ENCODE measurements at places on chromosomes 16 and 17. TPM values are rescaled to one million over a fixed set of nuclear protein-coding genes. Genes with fewer than 3 reads are reported as not detected.

GRCh38 chr16:70694088-70694867 is 8.4 kb upstream of the MTSS2 start:
- no peak for DNase-seq

DNA sequence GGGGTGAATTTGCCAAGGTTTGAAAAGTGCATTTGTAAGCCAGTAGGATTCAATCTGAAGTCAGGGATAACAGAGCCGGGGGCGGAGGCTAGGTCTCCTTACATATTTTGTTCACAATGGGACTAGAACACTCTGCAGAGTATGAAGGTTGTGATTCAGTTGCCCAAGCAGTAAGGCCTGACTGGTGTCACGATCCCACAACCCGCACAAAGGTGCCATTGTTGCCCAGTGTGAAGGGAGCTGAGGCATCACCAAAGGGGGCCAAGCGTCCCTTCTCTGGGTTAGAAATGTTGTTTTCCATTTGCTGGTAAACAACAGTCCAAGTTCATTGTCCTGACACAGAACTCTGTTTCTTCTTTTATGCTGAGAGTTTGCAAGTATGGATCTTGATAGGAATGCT is 471.8 kb downstream of the MAF start:
- no peak for DNase-seq

ZNF646 gene
- total RNA-seq: 32.4 TPM

GRCh38 chr16:56836410-56837230 is 28.4 kb upstream of the SLC12A3 start:
- DNase-seq: no peak

DNA sequence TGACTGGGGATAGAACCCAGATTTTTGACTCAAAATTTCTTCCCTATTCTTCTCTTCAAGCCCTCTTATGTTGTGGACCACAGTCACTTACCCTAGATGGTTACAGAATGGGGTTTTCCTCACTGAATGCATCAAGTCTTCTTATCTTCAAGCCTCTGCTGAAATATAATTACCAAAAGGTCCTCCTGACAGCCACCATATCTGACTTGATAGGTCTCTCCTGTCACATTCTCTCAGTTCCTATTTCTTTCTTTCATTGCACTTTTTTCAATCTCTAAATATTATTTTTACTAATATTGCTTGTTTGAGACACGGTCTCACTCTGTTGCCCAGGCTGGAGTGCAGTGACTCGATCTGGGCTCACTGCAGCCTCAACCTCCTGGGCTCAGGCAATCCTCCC is 1.1 kb upstream of the COPZ2 start:
- no peak for DNase-seq

GRCh38 chr17:54785643-54786268 is 114.9 kb upstream of the TOM1L1 start:
- no peak for DNase-seq

CD300E gene
- total RNA-seq: not detected

DNA sequence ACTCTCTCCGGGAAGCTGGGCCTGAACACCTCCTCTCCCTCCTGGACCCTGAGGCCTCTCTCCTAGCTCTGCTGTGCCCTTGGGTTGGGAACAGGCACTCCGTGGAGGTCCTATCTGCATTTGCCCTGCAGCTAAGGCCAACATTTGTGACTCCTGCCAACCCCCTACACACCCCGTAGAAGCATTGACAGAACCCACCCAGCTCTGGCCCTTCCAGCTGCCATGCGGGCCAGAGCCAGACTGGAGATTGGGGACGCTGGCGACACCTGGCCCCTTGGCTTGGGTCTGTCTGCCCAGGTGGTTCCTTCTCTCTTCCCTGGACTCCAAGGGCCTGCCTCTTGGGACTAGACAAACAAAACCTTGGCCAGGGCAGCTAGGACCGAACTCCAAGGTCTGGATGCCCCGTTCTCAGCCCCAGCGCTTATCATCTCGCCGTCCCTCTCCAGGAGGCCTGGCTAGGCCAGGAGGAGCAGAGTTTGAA is 644 bp upstream of the RHBDF2 start:
- DNase-seq: no peak

HSD17B1 gene
- total RNA-seq: 1.2 TPM

GRCh38 chr17:29559640-29560039 is 7.2 kb downstream of the ABHD15 start:
- no peak for DNase-seq

DNA sequence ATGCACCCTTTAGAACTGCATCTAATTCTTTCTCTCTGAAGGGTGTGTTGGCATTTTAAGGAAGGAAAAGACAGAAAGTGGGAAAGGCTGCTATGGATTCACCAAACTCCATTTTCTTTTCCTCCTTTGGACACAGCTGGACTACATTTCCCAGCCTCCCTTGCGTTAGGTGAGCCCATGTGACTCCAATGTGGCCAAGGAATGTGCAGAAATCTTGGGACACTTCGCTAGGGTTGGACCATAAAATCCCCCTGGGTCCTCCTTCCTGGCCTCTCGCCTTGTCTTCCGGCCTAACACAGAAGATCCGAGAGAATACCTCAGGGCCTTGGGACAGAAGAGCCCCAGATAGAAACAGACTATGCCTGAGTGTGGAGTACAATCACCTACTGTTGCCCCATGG is 56.3 kb downstream of the ABCC12 start:
- no peak for DNase-seq

GRCh38 chr16:69721441-69721957 is 4.9 kb downstream of the NQO1 start:
- DNase-seq: no peak

- no peak for DNase-seq
Observed at GRCh38 chr17:4256952-4257351, 6.8 kb downstream of the ANKFY1 start.

GRCh38 chr16:57538235-57538721 is 1.9 kb upstream of the CCDC102A start:
- no peak for DNase-seq

DNA sequence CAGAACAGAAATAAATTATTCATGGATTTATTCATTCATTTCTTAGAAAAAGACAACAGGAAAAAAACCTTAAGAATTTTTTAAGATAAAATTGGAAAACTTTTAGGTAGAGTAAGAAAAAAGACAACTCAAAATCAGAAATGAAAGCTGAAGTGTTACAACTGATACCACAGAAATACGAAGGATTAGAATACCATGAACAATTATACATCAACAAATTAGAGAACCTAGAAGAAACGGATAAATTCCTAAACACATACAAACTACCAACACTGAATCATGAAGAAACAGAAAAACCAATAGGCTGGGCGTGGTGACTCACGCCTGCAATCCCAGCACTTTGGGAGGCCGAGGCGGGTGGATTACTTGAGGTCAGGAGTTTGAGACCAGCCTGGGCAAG is 27.8 kb downstream of the CTRB2 start:
- no peak for DNase-seq

- DNase-seq: no peak
Observed at GRCh38 chr16:26857371-26857770, 209.4 kb upstream of the C16orf82 start.

DNA sequence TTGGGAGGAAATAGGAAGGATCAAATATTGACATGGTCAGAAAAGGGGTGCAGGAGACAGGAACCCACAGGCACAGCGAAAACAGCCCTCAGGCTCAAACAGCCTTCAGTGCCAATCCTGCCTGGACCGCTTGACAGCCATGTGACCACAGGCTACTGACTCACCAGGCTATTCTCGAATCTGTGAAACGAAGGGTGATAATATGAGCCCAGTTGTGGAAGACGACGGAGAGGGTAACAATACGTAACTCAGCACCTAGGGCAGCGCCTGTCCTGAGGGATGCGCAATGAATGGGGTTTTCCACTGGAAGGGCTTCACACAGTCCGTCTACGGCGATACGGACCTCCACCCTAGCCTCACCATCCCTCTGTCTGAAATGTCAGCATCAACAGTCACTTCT is 117.3 kb upstream of the RCVRN start:
- no peak for DNase-seq

HSPB9 gene
- 0.40 TPM for total RNA-seq

Measured in neural crest cell (in vitro differentiated cells).